NCI-H69 (cell line): ENCODE measurements at places on chromosomes 6 and 20.
A peak's percentile ranks its signal among the peaks of the same experiment; 100 is the strongest.

GRCh38 chr20:51143652-51144051 lies 120.7 kb upstream of the KCNG1 start:
- DNase-seq: no peak

DNA sequence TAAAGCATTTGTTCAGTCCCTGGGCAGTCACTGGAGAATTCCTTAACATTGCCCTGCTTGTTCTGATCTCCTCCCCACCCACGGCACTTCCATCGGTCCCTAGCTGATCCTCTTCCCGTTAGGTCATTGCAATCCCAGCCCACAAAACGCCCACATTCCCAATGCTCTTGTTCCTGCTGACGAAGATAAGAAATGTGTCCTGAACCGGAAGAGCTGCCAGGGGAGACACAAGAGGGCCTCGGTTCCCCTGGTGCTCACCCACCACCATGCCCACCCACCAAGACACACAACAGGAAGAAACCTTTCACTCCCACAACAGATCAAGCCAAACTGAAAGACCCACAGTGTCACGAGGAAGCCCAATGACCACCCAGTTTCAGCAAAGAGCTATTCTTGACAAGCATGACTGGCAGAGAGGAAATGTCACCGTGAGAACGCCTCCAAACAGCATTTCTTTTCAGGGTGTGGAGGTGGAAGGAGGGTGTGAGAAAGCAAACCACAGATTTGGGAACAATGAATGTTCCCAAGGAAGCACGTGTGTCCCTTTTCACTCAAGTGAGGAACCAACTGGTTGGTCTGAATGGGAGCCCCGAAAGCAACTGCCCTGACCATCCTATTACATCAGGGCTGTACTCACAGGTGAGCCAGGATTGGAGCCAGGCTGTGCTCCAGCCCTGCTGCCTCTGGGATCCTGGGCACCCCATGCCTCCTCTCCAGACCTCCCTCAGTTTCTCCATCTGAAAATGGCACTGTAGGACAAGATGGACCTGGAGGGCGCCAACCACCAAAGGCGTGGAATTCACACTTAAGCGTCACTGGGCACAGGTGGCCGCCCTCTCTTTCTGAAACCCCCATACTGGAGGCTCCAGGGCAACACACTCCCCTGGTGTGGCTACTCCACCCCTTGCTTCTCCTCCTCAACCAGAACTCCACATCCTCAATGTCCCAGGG lies 97.5 kb downstream of the ZMYND8 start:
- DNase-seq: no peak

DNA sequence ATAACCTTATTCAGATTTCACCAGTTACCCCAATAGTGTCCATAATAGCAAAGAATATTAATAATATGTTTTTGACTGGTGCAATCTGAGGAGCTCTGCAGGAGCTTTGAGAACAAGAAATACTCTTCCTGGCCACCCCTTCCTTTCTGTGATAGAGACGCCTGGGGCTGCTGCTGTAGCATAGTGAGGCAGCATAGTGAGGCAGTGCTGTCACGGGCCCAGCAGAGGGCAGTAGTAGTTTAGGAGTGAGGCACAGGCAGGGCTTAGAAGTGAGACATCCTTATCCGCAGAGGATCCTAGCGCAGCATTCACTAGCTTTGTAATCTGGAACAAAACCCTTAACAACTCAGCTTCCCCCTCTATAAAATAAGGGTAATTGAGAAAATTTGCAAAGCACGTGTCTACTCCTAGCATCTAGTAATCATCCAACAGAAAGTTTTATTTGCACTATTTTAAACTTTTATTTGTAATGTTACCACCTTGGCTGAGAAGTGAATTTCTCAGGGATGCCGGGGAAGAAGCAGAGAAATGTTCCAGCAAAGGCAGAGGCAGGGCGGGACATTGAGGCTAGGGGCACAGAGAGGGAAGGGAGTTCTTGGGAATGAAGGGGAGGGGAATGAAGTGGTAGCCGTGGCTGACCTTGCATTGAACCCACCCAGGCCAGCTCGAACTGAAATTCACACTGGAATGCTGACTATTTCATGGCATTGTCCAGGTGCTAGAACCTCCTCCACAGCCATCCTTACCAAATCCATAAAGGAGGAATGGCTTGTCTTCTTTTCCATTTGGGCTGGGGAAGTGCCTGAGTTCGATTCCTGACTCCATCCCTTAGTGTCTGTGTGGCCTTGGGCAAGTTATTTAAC lies 78.8 kb downstream of the CDS2 start:
- DNase-seq: peak; percentile 81

- DNase-seq: no peak
These were observed 59.6 kb upstream of the SPDEF start for GRCh38 chr6:34615574-34616226.

DNA sequence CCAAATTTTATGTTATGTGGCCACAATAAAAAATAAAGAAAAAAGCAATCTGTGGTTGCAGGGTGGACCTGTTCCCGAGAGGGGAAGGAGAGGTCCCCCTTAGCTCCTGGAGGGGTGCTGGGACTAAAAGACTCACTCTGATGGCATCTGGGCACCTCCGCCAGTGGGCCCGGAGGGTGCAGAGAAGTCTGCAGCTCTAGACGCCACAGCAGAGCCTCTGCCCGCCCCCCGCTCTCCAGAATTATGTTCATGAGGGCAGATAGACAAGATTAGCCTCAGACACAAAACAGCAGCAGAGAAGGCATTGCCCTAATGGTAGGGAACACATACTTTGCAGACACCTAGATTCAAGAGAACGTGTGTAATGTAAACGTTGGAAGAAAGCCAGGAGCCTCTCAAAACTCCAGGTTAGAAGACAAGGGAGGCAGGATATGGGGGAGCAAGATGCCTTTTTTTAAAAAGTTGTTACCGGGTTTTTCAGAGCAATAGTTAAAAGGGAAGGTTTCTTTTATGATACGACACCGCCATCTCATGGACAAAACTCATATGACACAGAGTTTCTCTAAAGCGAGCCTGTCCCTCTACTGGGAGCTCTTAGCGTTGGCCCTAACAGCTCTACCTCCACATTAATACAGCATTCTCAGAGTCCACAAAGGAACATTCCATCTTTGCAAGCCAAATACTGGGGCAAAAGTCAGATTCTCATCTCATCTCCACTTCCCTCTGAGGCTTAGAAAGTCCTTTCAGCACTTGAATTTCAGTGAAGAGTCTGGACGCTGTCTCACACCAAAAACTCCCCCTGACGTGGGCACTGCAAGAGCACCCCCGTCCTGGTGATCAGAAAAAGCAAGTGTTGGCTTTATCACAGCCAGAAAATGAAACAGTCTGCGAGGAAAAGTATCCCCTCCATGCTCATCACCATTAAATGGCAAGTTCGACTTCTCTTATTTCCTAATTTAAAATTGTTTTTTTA lies 47.2 kb downstream of the FOXF2 start:
- DNase-seq: peak; percentile 61

GRCh38 chr6:137309078-137309762 lies 90.0 kb upstream of the IFNGR1 start:
- peak; percentile 91 for DNase-seq

GRCh38 chr6:87922947-87923330 lies 124.7 kb upstream of the SPACA1 start:
- DNase-seq: peak; percentile 76

GRCh38 chr6:40715570-40716403 lies 128.6 kb upstream of the LRFN2 start:
- peak; percentile 41 for DNase-seq

- DNase-seq: no peak
These were observed 191.0 kb upstream of the LRFN2 start for GRCh38 chr6:40778196-40778595.

- no peak for DNase-seq
These were observed 101.2 kb downstream of the ATP9A start for GRCh38 chr20:51667002-51667408.

DNA sequence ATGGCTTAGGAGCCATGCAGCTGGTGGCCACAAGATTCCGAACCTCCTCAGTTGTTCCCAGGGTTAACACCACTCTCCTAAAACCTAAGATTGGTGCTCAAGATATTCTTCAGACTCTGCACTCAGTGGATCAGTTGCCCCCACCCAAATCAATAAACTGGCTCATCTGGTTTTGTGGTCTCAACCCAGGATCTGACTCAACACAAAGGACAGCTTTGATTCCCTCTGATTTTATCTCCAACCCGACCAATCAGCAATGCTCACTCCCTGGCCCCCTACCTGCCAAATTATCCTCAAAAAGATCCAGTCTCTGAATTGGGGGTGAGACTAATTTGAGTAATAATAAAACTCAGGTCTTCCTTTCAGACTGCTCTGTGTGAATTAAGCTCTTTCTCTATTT lies 137.5 kb downstream of the EYS start:
- DNase-seq: no peak

DNA sequence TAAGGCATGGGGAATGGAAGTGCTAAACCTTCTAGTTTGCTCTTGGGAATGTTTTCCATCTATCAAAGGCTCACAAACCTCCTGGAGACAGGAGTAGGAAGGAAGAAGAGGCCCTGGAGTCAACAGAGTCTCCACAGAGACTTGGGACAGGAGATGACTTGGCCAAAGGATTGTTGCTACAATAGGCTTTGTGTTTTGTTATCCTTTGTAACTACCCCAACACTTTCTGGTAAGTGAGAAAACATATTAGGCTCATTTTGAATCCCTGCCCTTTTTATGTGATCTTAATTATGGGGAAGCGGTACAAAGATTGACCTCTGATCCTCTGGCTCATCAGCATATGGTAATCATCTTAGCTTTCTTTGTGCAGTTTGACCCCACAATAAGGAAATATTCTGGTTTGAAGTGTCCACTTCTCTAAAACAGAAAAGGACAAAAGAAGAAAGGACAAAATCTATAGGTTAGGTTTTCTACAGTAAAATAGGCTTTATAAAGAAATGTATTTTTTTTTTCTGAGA lies 24.1 kb upstream of the GTF3C6 start:
- DNase-seq: no peak

- DNase-seq: no peak
These were observed 9.2 kb downstream of the FRS3 start for GRCh38 chr6:41770381-41771057.

GRCh38 chr6:136809091-136809860 lies 13.1 kb upstream of the PEX7 start:
- DNase-seq: no peak

DNA sequence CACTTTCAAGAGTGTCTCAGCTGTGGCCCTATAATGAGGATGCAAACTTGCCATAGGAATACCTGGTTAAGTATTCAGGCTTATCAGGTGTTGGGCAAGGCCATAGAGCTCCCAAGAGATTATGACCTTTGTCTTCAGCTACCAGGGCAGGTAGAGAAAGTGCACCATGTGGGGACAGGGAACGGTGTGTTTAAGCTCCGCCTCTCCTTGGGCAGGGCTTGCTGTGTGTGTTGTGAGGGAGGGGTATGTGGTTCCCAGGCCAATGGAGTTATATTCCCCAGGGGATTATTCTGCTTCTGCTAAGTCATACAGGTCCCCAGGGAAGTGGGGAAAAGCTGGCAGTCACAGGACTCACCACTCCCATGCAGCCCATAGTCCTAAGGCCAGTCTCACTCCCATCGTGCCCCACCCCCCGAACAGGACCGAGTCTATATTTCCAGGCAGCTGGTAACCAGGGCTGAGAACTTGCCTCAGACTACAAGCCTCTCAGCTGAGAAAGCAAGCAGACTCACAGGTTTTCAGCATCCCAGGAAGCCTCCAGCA lies 660.2 kb downstream of the HTR1B start:
- no peak for DNase-seq

DNA sequence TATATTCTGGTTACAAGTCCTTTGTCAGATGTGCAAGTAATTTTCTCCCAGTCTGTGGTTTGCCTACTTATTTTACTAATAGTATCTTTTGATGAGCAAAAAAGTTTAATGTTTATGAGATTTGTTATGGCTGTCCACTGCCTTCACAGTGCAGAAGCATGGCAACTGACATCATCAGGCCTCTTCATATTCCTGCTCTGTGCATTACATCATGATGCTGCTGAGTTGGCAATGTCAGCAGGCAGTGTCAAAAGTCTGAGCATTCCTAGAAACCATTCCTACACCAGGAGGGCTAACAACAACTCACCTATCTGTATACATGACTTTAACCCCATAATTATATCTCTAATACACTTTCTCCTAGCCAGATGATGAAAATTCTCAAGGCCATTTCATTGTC lies 10.8 kb upstream of the OR2B2 start:
- DNase-seq: no peak

DNA sequence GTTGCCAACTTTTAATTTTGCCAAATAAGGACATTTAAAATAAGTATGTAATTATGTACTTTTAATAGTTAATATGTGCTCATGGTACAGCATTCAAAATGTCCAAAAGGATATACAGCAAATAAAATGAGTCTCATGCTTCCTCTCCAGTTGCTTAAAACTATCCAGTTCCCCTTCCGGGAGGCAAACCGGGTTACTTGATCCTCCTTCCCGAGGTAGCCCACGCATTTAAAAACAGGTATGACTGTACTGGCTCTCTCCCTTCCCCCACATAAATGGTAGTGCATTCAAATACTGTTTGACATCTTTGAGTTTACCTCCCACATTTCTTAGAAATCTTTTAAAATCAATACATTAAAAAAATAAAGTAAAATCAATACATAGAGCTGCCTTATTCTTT lies 66.4 kb downstream of the PHF20 start:
- DNase-seq: no peak

GRCh38 chr6:144395826-144396225 lies 110.7 kb downstream of the UTRN start:
- no peak for DNase-seq

DNA sequence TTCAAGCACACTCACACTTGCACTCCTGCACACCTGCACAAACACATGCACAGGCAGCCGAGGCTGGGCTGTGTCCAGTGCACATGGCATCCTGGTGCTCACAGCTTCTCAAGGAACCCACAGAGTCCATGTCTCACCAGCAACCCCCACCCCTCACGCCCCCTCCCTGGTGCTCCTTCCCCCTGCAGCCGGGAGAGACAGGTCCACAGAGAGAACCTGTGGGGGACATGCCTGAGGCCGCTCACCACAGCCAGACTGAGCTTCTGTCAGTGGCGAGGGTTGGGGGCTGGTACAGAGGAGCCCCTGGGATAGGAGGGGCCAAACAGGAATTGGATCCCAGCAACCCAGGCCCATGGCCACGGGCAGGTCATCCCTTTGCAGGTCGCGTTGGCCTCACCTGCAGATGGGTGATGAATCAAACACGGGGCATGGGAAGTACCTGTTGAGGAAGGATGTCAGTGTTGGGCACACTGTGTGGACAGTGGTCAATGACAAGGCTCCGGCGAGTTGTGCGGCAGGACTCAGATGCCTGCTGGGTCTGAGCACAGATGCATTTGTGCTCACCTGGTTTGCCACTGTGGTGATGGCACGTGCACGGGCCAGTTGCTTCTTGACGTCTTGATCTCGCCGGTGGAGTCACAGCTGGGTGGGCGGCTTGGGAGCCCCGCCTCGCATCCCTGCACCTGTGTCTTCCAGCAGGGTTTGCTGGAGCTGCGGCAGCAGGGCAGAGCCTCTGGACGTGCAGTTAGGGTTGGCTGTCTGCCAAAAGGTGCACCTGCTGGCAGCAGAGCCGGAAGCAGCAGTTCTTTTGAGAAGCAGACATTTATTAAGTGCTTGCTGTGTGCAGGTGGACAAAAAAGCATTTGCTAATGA lies 113.0 kb downstream of the ERMARD start:
- peak; percentile 98 for DNase-seq
